ENCODE measurements at places on chromosomes 2 and 18.

DNA sequence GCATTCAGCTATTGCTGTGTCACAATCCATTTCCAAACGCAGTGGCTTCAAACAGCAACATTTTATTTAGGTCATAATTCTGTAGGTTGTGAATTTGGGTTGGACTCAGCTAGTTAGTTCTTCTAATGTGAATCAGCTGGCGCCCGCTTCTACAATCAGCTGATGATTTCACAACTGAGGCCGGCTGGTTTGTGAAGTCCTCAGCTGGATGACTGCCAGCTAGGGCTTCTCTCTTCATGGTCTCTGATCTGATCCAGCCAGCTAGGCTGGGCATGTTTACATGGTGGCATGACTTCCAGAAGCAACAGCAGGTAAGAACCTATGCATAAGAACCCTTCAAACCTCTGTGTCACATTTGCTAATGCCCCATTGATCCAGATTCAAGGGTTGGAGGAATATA, 172.0 kb downstream of the SLC4A10 start:
- no peak for DNase-seq

DNA sequence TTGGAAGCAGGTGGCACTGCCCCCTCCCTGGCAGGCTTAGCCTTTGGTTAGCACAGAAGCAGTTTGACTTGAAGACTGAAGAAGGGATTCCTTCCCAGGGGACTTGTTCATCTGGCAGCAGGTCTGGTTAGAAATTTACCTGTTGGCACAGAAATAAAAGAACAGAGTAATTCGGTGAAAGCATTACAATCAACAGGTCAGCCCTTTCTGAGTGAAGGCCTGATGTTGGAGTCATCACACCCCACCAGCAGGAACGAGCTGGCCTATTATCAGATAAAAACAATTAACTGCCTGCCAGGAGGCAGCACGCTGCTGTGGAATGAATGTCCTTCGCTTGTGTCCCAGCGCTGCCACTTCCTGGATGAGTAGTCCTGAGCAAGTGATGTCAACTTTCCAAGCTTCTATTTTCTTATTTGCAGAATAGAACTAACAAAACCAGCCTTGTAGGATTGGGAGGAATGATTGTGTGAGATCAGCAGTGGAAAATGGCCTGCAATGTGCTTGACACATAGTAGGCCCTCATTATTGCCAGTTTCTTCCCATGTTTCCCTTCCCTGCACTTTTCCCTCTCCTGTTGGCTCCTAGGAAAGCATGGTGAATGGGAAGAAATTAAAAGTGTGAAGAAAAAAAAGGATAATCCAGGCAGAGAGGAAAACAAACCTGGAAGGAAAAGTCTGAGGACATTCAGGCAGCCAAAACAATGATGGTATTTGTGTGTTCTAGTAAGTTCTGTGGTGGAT, 29.0 kb downstream of the LGALSL start:
- no peak for DNase-seq

GRCh38 chr2:30769891-30770462, 37.3 kb downstream of the CAPN13 start:
- DNase-seq: no peak

GRCh38 chr2:160551259-160551658, 57.7 kb upstream of the RBMS1 start:
- no peak for DNase-seq

DNA sequence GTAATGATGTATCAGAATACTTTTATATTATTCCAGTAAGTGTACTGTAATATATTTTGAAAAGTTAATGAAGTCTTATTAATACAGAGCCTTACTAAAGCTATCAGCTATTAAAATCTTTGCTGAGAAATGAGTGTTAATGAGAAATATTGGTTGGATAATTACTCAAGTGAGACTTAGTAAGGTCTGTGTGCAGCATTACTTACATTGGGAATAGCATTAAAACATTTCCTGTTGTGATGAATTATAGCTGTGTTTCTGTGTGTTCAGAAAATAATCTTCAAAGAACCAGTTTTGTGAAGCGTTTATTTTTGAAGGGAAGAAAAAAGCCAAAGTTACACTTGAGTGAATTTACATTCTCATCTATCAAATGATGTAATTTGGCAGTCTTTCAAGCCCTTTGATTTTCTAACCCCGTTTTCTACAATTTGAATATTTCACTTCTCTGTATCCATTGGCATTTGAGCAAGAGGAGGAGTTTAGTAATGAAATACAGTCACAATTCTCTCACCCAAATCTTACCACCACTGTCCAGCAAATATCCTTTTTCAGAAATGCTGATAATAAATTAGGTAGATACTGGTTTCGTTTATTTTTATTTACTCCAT, 123.5 kb upstream of the BOD1L2 start:
- no peak for DNase-seq

DNA sequence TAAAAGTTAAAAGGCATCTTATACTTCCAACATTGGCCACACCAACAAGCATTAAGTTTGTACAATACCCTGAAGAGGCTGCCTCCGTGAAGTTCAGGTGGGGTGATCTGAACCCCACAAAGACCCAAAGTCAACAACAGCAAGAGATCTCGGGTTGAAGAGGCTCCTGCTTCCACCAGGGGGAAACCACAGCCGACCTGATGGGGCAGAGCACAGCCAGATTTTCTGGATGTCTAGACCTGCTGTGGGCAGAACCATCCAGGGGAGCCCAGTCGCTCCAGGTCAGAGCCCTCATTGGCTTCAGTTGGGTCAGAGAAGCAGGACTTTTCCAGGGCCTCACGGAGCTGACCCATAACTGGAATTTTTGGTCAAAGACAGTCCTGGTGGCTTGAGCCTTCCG, 66.5 kb upstream of the ACKR3 start:
- DNase-seq: no peak

- DNase-seq: no peak
Observed at GRCh38 chr2:158153270-158154015, 51.8 kb downstream of the UPP2 start.

DNA sequence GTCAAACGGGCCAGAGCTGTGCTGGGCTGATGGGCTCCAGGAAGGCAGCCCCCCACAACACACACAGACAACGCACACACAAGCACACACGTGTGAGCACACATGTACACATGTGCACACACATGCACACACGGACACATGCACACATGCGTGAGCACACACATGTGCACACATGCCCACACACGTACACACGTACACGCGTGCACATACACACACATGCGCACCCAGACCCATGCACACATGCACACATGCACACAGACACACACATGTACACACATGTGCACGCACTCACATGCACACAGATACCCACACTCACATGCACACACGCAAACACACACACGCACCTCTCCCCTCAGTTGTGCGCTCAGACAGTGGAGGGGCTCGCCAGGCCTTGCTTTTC, 31.2 kb upstream of the HPCAL1 start:
- no peak for DNase-seq

GRCh38 chr18:2482706-2483475, 88.4 kb downstream of the METTL4 start:
- no peak for DNase-seq

GRCh38 chr18:59788791-59789106, 91.5 kb upstream of the CCBE1 start:
- no peak for DNase-seq

DNA sequence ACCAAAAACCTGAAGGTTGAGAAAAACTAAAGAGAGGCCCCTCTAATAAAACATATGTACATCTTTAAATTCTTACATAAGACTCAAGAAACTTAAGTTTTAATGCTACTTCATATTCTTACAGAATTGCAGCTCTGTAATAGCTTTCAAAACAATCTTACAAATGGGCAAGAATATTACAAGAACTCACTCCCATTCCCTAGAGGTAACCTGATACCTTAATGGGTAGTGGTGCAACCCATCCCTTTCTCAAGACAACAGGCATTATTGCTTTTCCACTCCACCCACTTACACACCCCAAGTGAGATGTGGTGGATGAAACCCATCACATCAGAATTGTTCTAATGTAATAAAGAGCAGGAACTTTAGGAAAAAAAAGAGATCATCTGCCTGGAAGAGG, 103.7 kb downstream of the RBMS1 start:
- no peak for DNase-seq

- DNase-seq: no peak
Observed at GRCh38 chr2:240398661-240399267, 36.7 kb upstream of the GPC1 start.

DNA sequence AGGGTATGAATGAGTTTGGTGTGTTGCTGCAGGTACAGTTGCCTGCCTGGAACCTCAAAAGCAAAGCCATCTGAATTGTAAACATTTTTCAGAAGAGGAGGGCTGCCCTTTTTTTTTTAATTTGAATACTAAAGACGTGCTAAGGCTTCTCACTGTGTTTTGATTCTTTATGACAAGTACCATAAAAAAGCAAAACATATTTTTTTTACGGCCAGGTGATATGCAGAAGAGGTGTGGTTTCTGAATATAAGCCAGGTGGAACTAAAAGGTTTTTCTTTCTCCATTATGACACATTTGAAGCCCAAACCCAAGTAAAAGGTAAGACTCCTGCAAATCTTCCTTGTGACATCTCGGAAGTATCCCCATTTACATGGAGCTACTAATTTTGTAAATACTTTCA, 246.3 kb downstream of the IRS1 start:
- no peak for DNase-seq

DNA sequence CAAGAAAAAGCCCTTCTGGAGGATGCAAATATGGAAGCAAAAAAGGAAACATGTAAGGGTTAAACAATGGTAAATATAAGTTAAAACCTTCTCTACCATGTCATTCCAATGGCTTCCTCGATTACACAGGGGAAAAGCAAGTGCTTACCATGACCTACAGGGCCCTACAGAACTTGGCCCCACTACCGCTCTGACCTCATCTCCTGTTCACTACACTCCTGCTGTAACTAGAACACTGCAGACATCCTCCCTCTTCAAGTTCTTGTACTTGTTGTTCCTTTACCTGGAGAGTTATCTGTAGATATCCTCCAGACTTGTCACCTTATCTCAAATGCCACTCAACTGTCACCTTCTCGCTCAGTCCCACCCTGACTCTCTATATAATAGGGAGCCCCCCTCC, 194.6 kb downstream of the L3MBTL4 start:
- no peak for DNase-seq

DNA sequence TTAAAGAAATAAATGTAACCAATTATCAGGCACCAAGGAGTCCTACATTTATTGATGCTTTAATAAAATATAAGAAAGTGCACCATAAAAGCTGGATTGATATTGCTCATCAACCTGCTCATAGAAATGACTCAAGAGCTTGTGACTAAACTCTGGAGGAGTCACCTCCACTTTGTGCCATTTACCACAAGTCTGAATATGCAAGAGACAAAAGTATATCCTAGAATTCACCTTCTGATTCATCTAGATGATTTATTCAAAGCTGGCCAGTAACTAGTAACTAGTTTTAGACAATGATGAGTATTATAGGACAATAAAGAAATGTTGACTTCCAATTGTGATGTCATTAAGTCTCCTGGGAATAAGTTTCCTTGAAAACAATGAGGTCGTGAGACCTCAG, 146.0 kb upstream of the SOX11 start:
- no peak for DNase-seq

DNA sequence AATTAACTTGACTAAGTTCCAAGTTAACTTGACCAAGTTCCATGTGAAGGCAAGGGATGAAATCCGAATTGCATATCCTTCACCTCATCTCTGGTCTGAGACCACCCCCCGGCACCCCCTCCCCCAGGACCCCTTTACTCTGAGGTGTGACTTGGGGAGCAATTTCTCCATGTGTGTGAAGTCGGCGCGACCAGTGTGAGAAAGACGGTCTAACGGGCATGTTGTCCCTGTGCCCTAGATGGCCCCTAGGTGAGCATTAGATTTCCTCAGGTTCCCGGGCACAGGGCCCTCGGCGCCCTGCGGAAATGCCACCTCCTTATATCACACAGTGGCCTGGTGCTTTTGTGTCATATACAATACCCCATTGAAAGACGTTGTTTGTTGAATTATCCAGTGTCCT, 137.1 kb downstream of the CTIF start:
- DNase-seq: no peak

DNA sequence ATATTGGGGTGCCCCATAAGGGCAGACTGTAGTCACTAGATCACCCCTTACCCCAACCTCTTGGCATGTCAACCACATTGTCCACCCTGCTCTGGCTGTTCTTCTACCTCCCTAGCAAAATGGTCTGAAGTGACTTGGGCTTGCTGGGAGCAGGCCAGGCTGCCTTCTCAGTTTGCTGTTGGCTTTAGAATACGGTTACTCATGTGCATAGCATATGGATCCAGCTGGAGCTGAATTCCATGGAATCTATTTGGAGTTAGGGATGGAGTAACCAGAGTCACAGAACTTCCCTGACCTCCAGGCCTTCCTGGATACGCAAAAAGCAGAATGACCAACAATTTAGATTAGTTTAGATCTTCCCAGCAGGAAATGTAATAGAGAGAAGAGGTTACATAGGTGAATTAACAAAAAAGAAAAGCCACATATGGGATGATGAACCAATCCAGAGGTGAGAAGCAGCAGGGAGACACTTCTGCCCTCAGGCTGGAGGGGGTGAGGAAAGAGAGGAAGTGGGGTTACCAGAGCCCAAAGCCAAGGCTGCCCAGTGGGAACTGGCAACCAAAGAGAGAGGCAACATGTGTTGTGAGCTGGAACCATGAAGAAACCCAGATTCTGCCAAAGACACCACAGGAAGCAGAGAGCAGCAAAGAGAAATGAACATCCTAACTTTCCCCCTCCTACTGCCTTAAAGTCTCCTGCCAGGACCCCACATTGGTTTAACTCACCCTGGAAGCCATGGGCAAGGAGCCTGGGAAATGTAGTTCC, 26.1 kb downstream of the PKDCC start:
- no peak for DNase-seq

GRCh38 chr2:202178346-202178958, 59.9 kb downstream of the SUMO1 start:
- DNase-seq: peak; percentile 2

DNA sequence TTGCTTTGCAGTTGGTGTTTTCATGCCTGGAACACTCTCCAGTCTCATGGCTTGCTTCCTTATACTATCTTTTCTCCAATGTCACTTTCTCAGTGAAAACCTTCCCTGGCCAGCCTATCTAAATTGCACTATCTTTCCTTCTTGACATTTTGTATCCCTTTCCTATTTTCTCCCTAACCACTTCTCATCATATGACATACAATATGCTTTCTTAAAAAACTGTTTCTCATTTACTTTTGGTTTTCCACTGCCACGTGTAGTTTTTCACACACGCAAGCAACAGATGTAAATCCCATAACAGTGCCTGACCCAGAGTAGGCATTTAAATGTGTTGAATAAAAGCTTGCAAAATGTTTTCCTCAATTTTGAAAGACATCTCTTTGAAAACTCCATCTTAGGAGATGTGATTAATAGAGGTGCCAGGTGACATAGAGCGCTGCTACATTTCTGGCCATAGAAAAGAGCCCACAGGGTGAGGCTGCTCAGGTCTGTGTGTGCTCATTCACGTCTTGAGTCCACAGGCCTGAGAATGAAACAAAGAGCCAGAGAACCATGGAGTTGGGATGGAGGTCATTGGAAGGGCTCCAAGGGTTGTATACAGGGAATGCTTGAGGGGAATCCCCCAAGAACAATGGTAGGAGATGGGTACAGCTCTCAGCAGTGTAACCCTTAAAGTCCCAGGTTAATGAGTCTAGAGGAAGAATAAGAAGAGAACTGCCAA, 12.7 kb downstream of the ZNF24 start:
- no peak for DNase-seq

GRCh38 chr2:39408351-39409136, 28.5 kb downstream of the MAP4K3 start:
- DNase-seq: no peak

Data from effector memory CD4-positive, alpha-beta T cell (primary cell).